ENCODE measurements at places on chromosomes 5 and 9. TPM values are rescaled to one million over a fixed set of nuclear protein-coding genes. Genes with fewer than 3 reads are reported as not detected.

DNA sequence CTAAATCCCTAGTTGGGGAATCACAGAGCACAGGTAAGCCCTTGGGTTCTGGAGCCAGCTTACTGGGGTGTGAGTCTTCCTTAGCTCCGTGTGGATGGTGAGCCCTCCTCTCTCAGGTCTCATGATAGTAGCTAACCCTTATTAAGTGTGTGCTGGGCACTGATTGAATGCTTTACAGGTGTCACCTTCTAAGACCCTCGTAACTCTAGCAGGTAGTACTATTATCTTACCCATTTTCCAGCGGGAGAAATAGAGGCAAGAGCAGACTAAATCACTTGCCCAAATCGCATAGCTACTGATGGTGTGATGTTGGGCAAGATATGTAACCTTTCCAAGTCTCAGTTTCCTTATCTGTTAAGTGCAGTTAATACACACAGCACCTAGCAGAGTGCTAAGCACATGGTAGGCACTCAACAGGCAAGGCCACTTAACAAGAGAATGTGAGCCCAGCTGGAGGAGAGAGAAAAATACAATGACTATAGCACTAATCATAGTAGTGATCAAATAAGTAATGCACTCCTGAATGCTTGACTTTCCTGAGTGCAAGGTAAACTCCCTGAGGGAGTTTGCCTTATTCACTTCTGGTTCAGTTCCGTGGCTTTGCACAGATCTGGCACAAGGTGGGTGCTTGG is at the start of gene DCANP1:
Gene DCANP1, minus strand, starts transcription at position 51 of the 632 bp plus-strand sequence. CDS start 240 bp downstream, outside the sequence.
- H3K27me3 ChIP-seq: no peaks in the 10 kb centered on the region
- no peaks in the 10 kb centered on the region for H3K36me3 ChIP-seq
- DNase-seq: no peak
- no peak within 1 kb of the TSS for H3K27ac ChIP-seq
- no peak within 1 kb of the TSS for H3K4me3 ChIP-seq

Gene FST
- 0.10 TPM for total RNA-seq

Gene CDC42SE2
- total RNA-seq: 112 TPM

- H3K36me3 ChIP-seq: peaks cover 6% of the 10 kb centered on the region
- DNase-seq: no peak
- no peak overlapping the region for H3K4me3 ChIP-seq
Measured at GRCh38 chr5:53974021-53974420, 336.4 kb downstream of the ARL15 start.

DNA sequence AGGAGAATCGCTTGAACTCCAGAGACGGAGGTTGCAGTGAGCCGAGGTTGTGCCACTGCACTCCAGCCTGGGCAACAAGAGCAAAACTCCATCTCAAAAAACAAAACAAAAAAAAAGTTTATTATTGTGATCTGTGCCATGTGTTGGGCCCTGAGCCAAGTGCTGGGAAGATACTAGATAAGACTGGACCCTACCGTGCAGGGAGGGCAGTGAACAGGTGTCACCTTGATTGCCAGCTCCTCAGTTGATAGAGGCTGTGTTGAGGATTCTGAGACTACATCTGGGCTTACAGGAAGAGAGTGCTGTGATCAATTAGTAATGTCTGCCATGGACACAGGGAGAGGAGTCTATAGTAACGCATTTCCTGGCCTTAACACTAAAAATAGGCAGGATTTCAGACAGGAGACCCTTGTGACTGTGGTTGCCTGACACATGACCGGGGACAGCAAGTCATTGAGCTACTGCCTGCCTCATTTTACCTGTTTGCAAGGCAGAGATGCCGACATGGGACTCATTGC is 201.5 kb downstream of the C9orf50 start:
- no peak overlapping the region for H3K27ac ChIP-seq
- no peak for DNase-seq
- no peaks in the 10 kb centered on the region for H3K27me3 ChIP-seq
- H3K36me3 ChIP-seq: no peaks in the 10 kb centered on the region
- H3K4me1 ChIP-seq: peaks cover 14% of the 10 kb centered on the region

DNA sequence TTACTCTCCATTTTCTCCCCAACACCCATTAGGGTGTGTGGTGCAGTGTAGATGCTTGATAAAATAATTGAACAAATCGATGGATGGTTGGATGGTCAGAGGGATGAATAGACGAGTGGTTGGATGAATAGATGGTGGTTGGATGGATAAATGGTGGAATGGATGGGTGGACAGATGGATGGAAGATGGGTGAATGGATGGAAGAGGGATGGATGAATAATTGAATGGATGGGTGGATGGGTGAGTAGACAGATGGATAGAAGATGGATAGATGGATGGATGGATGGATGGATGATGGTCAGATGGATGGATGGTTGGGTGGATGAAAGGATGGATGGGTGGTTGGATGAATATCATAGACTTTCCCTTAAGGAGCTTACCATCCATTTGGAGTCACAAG is 95.0 kb upstream of the BOD1 start:
- no peak overlapping the region for H3K4me3 ChIP-seq
- no peak for DNase-seq
- H3K27me3 ChIP-seq: no peaks in the 10 kb centered on the region
- H3K36me3 ChIP-seq: no peaks in the 10 kb centered on the region
- H3K27ac ChIP-seq: no peak overlapping the region
- H3K4me1 ChIP-seq: no peaks in the 10 kb centered on the region

DNA sequence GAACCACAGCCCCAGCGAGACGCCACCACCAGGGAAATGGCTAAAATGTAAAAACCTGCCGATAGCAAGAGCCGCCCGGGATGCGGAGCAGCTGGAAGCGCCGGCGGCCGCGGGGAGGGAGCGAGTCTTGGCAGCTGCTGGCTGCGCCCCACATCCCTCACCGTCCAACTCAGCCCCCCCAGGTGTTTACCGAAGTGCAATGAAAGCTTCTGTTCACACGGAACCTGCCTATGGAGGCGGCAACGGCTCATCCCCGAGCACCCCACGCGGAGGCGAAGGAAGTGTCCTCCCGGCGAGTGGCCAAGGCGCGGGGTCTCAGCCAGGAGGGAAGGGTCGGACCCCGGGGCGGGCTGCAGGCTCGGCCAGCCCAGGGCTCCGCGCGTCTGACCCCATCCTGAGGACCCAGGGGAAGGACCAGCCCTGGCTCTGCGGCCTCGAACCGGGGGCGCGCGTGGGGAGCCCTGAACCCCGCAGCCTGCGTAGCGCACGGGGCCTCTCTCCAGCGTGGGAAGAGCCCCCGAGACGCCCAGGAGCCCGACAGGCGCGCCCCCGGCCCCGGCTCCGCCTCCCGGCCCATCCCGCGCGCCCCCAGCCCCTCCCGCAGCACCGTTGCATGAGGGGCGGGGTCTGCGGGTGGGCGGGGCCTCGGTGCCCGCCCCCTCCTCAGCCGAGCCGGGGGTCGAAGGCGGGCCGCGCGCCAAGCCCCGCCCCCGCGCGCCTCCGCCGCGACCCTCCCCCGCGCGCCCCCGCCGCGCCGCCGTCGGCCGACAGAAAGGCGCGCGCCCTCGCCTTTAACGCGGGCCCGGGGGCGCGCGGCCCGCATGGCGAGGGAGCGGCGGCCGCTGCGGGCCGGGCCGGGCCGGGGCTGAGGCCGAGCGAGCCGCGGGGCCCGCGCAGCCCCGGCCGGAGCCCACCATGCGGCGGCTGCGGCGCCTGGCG is at the start of gene DIPK1B:
Gene DIPK1B, plus strand, starts transcription at position 822 of the 939 bp plus-strand sequence. Its CDS starts 94 bp downstream, at position 916.
- H3K4me1 ChIP-seq: peaks cover 3% of the 10 kb centered on the region
- H3K27ac ChIP-seq: no peak within 1 kb of the TSS
- H3K36me3 ChIP-seq: no peaks in the 10 kb centered on the region
- DNase-seq: no peak
- peaks cover 48% of the 10 kb centered on the region for H3K27me3 ChIP-seq

Gene OLFML2A
- not detected for total RNA-seq

GRCh38 chr9:130264414-130265350 is 878 bp upstream of the HMCN2 start:
- H3K36me3 ChIP-seq: no peaks in the 10 kb centered on the region
- H3K27me3 ChIP-seq: peaks cover 75% of the 10 kb centered on the region
- H3K4me3 ChIP-seq: no peak overlapping the region
- DNase-seq: no peak
- no peaks in the 10 kb centered on the region for H3K4me1 ChIP-seq

DNA sequence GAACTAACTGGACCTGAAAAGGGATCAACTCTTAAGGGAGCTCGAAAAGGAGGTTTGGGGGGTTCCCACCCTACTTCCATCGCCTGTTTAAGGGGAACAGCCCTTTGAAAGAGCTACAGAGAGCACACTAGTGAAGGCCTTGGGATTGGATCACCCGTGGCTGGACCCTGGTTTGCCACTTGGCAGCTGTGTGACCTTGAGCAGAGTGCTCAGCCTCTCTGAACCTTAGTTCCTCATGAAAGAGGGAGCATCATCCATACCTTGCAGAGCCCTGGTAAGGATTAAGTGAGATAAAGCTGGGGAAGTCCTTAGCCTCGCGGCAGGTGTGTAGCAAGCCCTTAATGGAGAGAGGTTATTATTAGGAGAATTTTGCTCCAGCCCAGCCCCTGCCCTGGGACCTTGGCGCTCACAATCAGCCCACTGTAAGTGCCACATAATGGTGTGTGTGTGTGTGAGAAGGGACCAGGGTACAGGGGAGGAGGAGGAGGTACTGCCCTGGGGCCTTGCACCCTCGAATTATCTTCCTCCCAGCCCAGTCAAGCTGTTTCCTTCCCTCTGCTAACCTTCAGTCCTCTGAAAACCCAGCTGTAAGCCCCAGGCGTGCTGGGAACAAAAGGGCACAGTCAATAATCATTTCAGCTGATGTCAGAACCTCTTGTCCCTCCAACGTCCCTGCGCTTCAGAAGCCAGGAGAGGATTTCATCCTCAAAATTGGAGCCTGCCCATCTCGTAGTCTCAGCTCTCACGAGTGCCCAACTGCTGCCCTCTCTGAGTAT is 42.9 kb downstream of the FOXI1 start:
- DNase-seq: no peak
- no peaks in the 10 kb centered on the region for H3K36me3 ChIP-seq
- no peak overlapping the region for H3K27ac ChIP-seq
- H3K4me1 ChIP-seq: no peaks in the 10 kb centered on the region
- H3K27me3 ChIP-seq: no peaks in the 10 kb centered on the region

- no peak for DNase-seq
- H3K27me3 ChIP-seq: no peaks in the 10 kb centered on the region
- peaks cover 45% of the 10 kb centered on the region for H3K36me3 ChIP-seq
- H3K4me1 ChIP-seq: peaks cover 7% of the 10 kb centered on the region
- no peak overlapping the region for H3K27ac ChIP-seq
Measured at GRCh38 chr9:71863631-71864030, 47.4 kb downstream of the ABHD17B start.

- H3K4me3 ChIP-seq: peak overlapping the region; percentile 19
- H3K27me3 ChIP-seq: no peaks in the 10 kb centered on the region
- peak; percentile 66 for DNase-seq
- H3K4me1 ChIP-seq: peaks cover 64% of the 10 kb centered on the region
Measured at GRCh38 chr9:89743573-89744254, 138.9 kb downstream of the GADD45G start.

Gene C9orf43
- 0.99 TPM for total RNA-seq

Gene FBN2
- not detected for total RNA-seq

DNA sequence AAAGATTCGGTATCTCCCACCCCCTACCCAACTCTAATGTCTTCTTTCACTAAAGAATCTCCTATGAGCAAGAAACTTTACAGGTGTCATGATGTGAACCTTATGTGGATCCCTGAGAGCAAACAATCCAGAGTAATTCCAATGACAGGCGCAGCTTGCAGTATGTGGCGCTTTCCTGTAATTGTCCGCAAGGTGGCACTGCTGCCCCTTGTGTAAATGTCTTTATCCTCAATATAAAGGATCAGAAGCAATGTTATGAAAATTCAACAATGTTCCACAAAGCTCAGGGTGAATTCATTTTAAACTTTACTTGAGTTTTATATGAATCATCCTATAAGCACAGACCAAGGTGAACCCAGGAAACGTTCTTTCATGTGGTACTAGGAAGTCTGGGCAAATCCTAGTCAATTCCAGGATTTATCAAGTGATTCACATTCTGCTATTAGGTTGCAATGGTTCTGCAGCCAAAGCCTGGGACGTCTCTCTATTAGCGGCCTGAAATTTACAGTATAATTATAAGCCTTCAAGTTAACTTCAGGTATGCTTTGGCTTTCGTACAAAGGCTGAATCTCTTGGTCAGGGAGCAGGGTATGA is 113.7 kb downstream of the TRPM6 start:
- peaks cover 26% of the 10 kb centered on the region for H3K27me3 ChIP-seq
- DNase-seq: peak; percentile 46
- H3K36me3 ChIP-seq: no peaks in the 10 kb centered on the region
- H3K27ac ChIP-seq: no peak overlapping the region
- H3K4me3 ChIP-seq: no peak overlapping the region

Gene SPEF2
- total RNA-seq: 6.0 TPM

Gene FOXI1
- total RNA-seq: not detected

DNA sequence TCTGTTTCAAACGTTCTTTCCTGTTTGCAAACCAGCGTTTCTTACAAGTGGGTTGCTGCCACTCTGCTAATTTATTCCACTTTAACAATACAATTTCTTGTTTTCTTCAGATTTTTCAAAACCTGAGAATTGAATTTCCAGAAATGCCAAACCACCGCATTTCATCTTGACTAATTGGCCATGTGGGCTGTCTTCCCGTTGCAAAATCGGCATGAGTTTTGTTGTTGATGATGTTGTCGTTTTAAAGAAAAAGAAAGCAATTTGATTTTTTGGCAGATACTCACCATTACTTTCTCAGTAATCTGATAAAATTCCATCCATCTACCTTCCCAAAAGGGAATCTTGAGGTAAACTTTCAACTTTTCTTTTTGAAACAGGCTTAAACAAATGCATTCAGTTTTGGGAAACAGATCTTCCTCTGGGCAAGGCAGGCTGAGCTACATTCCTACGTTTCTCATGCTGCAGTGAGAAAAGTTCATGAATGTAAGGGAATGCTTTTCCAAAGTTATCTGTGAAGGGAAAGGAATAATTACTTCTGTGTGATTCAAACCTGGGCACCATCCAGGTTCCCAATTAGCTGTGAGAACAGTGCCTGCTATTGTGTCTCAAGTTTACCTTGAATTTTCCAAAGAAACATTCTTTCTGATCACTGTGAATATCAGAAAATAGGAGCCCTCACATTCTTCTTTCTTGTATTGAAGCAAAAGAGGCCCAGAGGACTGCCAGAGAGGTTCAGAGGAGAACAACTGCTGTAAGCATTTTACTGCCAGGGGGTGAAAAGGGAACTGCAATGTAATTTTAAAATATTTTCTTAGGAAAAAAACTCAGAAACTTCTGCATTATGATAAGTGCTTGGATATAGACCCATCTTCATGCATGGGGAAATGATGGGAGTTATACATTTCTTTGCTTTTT is 100.7 kb upstream of the TUT7 start:
- no peak overlapping the region for H3K4me3 ChIP-seq
- H3K27ac ChIP-seq: no peak overlapping the region
- H3K4me1 ChIP-seq: no peaks in the 10 kb centered on the region

GRCh38 chr5:103283869-103284268 is 25.3 kb downstream of the MACIR start:
- H3K27me3 ChIP-seq: no peaks in the 10 kb centered on the region
- no peaks in the 10 kb centered on the region for H3K4me1 ChIP-seq
- no peaks in the 10 kb centered on the region for H3K36me3 ChIP-seq
- no peak overlapping the region for H3K27ac ChIP-seq
- DNase-seq: no peak

GRCh38 chr5:150648294-150649107 is 8.0 kb downstream of the SYNPO start:
- H3K4me3 ChIP-seq: no peak overlapping the region
- H3K27ac ChIP-seq: no peak overlapping the region
- no peaks in the 10 kb centered on the region for H3K36me3 ChIP-seq
- no peaks in the 10 kb centered on the region for H3K27me3 ChIP-seq

Gene PHF24
- 0.30 TPM for total RNA-seq

All from activated naive CD8-positive, alpha-beta T cell treated with anti-CD3 and anti-CD28 coated beads for 36 hours (primary cell).